ENCODE measurements at places on chromosomes 12 and 14. TPM values are rescaled to one million over a fixed set of nuclear protein-coding genes. Genes with fewer than 3 reads are reported as not detected.

Gene EGLN3
- total RNA-seq: 37.8 TPM

Gene MMP17
- total RNA-seq: 3.0 TPM

DNA sequence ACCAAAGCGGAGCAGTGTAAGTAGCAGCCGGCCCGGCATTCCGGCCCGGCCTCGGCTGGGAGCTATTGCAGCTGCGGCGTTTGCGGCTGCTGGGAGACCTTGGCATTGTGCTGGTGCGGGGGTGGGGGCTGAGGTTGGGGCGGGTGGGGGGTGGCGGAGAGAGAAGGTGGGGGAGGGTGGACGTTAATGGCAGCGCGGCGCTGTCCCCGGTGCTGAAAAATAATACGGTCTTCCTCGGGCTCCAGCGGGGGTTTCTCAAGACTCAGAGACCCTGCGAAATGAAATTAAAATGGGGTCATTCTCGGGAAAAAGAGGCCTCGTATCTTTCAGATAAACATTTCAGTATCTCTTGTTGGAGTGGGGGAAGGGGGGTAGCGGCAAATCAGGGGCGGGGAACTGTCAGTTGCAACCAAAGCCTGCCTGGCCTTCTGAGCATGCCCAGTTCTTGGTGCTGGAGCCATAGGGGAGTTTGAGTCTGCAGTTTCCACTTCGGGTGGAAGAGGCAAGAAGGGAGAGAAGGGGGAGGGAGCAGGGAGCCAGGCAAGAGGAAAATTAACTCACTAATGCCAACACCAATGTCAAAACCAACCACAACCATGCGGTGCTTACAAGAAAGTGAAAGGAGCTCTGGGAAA is 414 bp downstream of the UNC79 start:
- H3K27ac ChIP-seq: no peak overlapping the region
- peaks cover 58% of the 10 kb centered on the region for H3K27me3 ChIP-seq
- peaks cover 11% of the 10 kb centered on the region for H3K4me1 ChIP-seq
- no peaks in the 10 kb centered on the region for H3K36me3 ChIP-seq
- H3K4me3 ChIP-seq: peak overlapping the region; percentile 2

GRCh38 chr14:60114881-60115280 is 23.2 kb downstream of the PCNX4 start:
- no peak for DNase-seq
- no peak overlapping the region for H3K4me3 ChIP-seq
- H3K27me3 ChIP-seq: no peaks in the 10 kb centered on the region
- no peaks in the 10 kb centered on the region for H3K4me1 ChIP-seq
- peaks cover 30% of the 10 kb centered on the region for H3K36me3 ChIP-seq

GRCh38 chr12:103858953-103859601 is 18.0 kb upstream of the NT5DC3 start:
- no peaks in the 10 kb centered on the region for H3K36me3 ChIP-seq
- H3K27ac ChIP-seq: peak overlapping the region; percentile 54
- no peak overlapping the region for H3K4me3 ChIP-seq
- H3K4me1 ChIP-seq: peaks cover 13% of the 10 kb centered on the region

DNA sequence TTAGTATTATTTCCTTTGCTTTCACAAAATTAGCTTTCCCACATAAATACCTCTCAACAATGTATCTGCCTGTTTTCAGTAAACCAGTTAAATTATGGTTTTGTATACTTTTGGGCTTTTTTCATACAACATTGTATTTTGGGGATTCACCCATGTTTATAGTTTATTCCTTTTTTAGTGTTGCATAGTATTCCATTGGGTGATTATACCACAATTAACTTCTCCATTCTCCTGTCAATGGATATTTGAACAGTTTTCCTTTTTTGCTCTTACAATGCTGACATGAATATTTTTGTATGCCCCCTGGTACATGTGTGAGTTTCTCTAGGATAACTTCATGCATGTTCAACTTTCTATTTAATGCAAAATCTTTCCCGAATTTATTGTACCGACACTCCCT is 12.6 kb upstream of the NDUFA12 start:
- H3K4me3 ChIP-seq: no peak overlapping the region
- H3K27ac ChIP-seq: no peak overlapping the region
- DNase-seq: no peak

All from suprapubic skin (tissue), 4 donors.